Left colon (tissue), 2 donors: ENCODE measurements at places on chromosomes 16 and 17. TPM values are rescaled to one million over a fixed set of nuclear protein-coding genes. Genes with fewer than 3 reads are reported as not detected.

The BICDL2 gene
- 107 TPM for total RNA-seq

The NXN gene
- total RNA-seq, result 14.5 TPM

GRCh38 chr17:1583556-1583955 is 21.0 kb upstream of the PITPNA start:
- DNase-seq, result no peak

GRCh38 chr16:10552998-10553491 is 27.4 kb downstream of the EMP2 start:
- DNase-seq, result no peak

DNA sequence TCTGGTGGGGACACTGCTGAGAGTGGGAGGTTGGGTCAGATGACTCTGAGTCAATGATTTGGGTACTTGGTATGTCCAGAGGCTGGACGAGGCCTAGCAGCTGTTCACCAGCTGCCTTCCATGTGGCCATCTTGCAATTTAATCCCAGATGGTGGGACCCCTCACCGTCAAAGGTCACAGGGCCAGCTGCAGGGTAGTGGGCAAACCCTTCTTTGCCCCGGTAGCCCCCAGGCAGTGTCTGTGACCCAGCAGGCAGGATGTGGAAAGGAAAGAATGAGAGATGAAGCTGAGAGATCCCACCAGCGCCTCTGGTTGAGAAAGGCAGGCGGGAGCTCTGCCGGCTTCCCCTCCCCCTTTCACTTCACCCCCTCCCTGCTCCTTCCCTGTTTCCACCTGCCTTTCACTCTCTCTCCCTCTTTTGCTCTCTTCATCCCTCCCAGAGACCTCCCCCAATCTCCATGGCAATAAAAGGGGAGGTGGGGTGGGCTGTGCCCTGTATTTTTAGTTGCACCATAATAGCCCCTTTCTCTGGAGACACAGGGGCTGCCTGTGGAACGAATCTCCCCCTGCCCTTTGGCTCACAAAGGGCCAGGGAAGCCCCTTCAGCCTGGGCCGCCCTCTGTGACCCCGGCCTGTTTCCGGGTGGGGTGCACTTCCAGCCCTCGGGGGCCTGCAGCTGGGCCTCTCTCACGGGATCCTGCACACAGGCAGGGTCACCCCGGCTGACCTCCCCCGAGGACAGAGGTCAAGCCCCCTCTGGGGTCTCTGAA is 20.2 kb downstream of the CDK5RAP3 start:
- DNase-seq, result no peak

DNA sequence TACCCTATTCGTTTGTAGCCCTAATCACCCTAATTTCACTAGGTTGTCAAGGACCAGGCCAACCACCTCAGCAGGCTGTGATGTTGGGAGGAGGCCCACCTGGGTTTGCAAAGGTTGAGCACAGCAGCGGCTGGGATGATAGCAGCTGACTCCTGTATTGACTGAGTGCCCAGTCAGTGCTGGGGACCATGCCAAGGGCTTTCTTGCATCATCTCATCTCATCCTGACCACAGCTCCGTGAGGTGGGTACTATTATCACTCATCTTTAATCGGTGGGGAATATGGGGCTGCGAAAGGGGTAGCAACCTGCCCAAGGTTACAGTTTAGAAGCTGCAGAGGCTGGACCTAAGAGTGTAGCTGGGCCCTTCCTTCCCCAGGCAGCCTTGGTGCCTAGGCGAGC is 11.7 kb downstream of the ATPAF2 start:
- DNase-seq, result no peak

DNA sequence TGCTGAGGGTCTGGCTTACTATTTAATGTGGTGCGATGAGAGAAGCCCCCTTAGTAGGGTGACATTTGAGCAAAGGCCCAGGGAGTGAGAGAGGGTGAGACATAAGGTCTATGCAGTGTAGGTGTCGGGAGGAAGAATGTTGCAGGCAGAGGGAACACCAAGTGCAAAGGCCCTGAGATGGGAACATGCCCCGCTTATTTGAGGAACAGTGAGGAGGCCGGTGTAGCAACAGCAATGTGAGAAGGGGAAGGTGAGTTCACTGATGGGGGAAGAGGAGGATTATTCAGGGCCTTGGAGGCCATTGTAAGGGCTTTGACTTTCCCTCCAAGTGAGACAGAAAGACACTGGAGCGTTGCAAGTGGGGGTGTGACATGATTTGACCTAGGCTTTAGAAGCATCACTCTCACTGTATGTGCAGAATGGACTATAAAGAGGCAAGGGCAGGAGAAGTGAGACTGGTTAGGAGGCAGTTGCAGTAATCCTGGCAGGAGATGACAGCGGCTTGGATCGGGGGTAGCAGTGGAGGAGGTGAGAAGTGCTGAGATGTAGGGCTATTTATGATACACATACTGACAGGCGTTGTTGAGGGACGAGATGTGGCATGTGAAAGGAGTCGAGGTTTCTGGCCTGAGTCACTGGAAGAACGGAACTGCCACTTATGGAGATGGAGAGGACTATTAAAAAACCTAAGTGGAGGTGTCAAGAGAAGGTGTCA is 145.3 kb downstream of the SPECC1 start:
- no peak for DNase-seq

- no peak for DNase-seq
Measured at GRCh38 chr16:50121721-50122445, 31.2 kb upstream of the TENT4B start.
